Mesendoderm (in vitro differentiated cells): ENCODE measurements at places on chromosomes 1 and 21.

- peak; percentile 62 for DNase-seq
These were observed 2.5 kb upstream of the LMO4 start for GRCh38 chr1:87325982-87326738.

DNA sequence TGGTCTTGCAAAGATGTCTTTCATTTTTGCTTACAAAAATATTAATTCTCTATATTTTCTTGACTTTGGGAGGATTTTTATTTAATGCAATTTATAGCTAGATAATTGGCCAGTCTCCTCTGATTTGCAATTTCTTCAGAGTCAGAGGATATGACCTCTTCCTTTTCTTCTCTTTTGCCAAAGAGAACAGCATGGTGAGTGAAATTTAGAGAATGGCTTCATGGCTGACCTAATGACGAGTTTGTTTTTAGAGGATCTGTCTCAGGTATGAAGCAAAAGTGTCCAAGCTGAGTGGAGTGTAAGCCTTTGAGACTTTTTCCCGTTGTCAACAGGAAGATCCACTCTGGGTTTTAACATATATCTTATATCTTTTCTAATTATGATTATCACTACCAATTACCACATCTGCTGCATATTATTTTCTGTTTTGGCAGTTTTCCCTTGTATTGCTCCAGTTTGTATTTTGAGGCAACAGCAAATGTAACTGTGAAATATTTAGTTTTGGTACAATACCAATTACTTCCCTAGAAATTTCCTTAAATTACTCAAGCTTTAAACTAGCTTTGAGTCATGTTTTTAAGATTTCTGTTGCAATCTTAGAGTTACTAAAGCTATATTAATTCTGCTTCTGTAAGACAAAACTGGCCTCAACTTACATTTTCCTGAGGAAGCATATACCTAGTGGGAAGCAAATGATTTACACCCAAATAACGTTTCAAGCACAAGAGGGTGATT lies 332.8 kb upstream of the ZRANB2 start:
- DNase-seq, result no peak

DNA sequence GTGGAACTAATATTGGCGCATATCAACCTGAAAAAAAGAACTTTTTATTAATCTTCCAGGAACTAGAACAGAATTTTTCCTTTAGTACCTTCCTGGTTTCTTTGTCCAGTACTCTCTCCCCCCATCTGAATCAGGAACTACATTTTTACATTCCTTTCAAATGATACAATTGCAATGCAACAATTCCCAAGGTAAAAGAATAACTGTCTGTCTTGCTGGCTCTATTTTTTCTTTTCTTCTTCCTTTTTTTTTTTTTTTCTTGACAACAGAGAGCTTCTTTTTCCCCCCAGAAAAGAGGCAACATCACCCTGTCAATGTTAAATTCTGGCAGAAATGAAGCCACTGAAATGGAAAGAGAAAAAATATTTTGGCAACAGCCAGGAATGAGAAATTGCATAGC lies 4.5 kb upstream of the CD101 start:
- no peak for DNase-seq

GRCh38 chr21:41815652-41816582 lies 49.1 kb upstream of the RIPK4 start:
- no peak for DNase-seq

- no peak for DNase-seq
These were observed 37.3 kb upstream of the STUM start for GRCh38 chr1:226511296-226511695.

DNA sequence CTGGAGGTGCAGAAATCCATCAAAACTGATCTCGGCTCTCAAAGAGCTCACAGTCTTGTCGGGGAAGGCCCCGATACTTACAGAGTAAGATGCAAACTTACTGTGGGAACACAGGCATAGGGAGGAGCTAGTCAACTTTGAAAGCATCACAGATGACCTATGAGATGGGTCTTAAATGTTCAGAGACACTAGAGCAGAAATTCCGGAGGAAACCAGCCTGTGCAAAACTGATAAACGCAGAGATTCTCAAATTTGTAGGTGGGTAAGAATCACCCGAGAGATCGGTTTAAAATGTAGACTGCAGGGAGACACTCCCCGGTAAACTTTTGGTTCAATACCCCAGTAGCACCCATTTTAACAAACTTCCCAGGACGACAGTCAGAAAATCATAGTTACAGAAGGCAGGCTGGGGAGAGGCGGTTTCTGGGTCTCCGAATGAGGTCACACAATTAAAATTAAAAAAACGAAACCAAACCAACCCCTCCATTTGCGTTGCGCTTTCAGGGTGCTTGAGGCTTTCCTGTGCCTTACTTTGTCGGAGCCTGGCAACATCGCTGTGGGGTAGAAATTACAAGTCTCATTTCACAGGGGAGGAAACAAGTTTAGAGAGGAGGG lies 755 bp upstream of the THRAP3 start:
- peak; percentile 54 for DNase-seq

DNA sequence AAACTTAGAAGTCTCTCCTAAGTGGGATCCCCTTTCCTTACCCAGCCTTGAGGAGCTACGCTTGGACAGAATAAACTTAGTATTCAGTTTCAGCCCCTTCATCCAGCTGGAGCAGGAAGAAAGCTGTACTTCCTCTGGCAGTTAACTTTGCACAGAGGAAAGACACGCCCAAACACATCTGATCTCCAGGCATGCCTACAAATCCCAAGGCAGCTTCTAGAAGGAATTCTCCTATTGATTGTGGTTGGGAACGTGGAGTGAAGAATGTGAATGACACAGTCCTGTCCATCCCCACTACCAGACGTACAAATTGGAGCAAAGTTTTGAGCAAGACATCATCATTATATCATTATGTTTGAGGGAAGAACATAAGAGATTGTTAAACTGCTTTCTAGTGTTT lies 6.6 kb upstream of the AK4 start:
- no peak for DNase-seq

DNA sequence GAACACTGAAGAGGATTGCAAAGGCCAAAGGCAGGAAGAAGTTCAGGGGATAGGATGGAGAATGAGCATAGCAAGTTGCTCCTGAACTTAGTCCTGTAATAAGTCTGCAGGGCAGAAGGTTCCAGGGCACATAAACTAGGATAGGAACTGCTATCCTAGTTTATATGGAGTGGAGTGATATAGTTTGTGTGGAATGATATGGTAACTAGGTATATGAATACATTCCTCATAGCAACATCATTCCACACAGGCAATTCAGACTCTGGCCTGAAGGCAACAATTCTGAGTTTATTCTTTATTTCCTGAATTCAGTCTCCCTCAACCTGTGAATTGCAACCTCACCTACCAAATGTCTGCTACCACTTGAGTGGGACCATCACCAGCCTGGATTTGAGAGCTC lies 154.9 kb upstream of the GREM2 start:
- no peak for DNase-seq

DNA sequence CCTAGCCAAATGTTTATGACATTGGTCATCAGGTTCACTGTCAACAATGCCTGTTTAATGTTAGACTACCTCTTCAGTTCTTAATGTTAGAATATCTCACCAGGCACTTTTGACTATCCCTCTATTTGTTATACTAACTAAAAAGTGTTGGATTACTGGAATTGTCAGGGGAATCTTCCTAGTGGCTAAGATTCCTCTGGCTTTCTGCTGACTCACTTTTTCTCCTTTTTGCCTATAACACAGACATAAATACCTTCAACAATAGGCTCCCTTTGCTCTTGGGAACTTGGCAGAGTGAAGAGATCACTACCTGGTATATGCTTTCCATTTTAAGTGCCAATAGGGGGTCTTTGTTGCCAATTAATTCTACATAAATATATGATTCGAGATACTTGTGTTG lies 68.5 kb downstream of the TMEM200B start:
- no peak for DNase-seq

DNA sequence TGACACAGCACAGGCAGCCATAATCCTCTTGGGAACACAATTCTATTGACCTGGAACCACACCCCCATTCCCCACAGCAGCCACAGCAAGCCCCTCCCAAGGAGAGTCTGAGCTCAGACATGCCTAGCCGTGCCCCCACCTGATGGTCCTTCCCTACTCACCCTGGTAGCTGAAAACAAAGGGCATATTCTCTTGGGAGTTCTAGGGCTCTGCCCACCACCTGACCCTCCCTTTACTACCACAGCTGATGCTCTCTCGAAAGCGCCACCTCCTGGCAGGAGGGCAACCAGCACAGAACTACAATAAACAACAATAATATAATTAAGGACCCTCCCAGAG lies 184.8 kb upstream of the COA6 start:
- DNase-seq, result peak; percentile 94

DNA sequence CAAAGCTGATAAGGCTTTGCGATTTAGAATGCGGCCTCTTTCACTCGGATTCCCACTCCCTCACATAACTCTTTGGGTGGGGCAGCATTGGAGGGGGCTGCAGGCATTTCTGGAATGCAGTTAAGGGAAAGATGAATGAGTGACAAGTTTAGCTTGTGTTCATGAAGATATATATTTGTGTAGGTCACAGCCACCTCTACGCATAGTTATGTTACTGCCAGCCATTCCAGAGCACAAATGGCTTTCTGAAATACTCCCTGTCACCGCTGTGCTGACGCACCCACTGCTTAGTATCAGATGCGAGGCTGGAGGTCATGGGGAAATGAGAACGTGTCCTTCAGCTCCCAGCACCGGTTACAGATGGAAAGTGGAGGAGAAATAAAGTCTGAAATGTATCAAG lies 54.1 kb upstream of the ATP1A1 start:
- DNase-seq, result peak; percentile 14
